ENCODE measurements at places on chromosomes 4 and X.

GRCh38 chrX:7159149-7159861, 11.4 kb upstream of the PUDP start:
- no peak for DNase-seq

- no peak for DNase-seq
Observed at GRCh38 chr4:26663888-26664287, 80.0 kb downstream of the TBC1D19 start.

DNA sequence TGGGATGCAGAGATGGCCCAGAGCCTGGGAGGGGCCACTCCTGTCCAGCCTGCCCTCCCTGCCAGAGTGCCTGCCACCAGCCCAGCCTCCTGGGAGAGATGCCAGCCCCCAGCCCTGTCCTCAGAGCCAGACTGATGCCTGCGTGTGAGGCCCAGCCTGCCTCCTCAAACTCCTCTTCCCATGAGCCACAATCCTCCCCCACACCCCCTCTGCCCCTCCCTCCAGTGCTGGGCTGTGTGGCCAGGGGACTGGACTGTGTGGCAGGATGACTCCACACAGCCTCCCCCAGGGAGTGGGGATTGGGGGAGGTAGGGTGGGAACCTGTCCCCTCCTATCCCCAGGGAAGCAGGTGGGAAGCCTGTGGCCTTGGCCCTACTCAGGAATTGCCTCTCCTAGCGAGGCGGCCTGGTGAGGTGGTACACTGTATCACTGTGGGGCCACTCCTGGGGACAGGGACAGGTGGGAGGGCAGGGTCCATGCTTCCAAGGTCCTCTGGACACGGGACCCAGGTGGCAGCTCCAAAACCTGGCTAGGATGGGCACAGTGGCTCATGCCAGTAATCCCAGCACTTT, 4.3 kb upstream of the SH3BP2 start:
- no peak for DNase-seq

DNA sequence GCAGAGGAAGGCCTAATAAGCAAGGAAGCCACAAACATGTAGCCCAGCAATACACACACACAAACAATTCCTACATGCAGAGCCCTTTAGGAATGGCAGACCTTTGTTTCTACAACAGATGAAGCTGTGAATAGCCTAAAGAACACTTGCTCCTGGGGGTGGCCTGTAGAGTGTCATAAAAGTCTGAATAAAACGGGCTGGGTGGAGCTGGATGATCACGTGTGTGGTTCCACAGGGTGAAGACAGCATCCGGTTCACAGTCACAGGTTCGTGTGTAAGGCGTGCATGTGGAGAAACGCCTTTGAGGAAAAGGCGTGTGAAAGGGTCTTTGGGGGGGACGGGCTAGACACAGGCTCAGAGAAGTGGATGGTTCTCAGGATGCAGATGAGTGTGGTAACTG, 156.1 kb downstream of the AFAP1 start:
- no peak for DNase-seq

DNA sequence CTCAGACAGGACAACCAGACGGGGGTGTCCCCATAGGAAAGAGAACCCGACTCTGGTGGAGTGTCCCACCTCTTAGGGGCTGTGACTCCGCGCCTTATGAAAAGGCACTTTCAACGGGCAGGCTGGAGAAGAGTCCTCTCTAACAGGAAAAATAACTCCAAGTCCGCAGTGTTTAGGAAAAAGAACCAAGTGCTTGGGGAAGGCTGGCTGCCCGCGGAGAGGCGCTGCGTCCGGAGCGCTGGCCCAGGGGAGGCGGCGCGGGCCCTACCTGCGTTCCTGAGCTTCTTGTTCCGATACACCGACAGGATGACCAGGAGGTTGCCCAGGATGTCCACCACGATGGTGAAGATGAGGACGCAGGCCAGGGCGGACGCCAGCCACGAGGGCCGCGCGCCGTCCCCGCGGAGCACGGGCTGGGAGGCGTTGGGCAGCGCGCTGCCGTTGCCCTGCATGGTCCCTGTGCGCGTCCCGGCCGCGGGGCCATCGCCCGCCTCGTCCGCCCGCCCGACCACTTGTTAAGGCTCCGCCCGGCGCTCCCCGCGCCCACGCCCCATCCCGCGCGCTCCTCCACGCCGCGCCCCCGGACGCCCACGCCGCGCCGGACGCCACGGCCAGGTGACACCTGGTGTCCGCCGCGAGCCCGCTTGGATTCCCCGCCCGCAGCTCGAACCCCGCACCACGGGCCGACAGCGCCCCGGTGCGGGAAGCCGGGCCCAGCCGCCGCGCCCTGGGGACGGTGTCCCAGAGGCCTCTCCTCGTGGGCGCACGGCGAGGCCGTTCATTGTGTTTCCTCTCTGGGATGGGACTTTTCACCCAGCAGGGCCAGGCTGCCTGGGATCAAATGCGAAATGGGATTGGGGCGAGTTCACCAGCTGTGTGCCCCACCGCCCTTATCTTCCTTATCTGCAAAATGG, at the start of gene MTNR1A:
Gene MTNR1A, minus strand, starts transcription at position 654 of the 914 bp plus-strand sequence. Its CDS starts 202 bp downstream, at position 452.
- DNase-seq, result no peak

- DNase-seq, result no peak
Observed at GRCh38 chr4:140568507-140569306, at the start of gene UCP1. UCP1 (minus strand) TSS chr4:140568961; CDS start chr4:140568729, 232 bp downstream.

DNA sequence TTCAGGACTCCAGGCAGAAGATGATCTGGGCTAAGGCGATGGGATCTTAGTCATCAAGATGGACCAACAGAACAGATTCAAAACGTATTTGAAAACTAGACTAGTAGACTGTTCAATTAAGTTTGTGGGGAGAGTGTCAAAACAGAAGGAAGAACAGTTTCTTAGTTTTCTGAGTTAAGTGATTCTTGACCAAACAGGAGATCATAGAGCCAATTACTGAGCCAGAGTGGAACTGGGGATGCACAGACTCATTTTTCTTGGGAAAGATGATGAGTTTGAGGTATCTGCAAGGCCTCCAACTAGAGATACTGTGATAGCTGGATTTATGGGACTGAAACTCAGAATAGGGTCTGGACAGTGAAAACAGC, 119.5 kb downstream of the REELD1 start:
- no peak for DNase-seq

DNA sequence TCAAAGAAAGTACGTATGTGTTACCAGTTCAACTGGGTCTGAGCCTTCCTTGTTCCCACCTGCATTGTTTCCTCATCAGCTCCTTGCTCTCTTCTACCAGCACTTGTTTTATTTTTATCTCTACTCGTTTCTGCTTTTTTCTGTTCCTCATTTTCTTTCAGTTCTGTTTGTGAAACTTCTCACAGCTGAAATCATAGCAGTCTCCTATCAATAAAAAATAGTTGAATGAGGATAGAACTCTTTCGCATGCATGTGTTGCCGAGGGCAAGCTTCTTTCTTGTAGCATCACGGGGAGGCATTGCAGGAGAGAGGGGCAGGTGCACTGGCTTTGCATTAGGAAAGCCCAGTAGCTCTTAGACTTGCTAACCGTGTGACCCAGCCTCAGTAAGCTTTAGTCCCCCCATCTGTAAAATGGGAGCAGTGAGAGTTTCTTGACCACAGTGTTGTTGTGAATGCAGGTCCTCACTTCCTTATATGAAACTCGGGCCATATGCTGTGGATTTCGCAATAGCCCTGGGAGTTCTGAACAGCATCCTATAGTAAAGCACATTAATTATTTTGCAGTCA, 24.7 kb downstream of the OFD1 start:
- DNase-seq, result no peak

Measured in NCI-H1105 treated with DMSO at 0.1 percent for 48 hours (cell line).